ENCODE measurements at places on chromosomes 6 and 20.

DNA sequence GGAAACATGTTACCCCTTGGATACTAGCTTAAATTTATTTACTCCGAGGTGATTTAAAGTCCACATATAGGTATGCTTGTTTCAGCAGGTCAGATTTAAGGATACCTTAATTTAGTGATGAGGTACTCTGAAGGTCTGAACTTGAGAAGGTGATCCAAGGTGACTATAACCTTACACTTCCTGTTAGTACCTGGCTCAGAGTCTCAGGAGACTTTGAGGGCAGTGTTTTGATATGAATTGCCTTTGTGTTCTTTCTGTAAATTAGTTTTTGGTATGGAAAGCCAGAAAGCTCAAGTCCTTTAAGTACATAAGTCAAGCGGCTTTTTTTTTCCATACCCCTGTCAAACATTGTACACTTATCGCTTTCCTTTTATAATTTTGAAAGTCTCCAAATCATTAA is 489.0 kb downstream of the CDKAL1 start:
- DNase-seq, result no peak

DNA sequence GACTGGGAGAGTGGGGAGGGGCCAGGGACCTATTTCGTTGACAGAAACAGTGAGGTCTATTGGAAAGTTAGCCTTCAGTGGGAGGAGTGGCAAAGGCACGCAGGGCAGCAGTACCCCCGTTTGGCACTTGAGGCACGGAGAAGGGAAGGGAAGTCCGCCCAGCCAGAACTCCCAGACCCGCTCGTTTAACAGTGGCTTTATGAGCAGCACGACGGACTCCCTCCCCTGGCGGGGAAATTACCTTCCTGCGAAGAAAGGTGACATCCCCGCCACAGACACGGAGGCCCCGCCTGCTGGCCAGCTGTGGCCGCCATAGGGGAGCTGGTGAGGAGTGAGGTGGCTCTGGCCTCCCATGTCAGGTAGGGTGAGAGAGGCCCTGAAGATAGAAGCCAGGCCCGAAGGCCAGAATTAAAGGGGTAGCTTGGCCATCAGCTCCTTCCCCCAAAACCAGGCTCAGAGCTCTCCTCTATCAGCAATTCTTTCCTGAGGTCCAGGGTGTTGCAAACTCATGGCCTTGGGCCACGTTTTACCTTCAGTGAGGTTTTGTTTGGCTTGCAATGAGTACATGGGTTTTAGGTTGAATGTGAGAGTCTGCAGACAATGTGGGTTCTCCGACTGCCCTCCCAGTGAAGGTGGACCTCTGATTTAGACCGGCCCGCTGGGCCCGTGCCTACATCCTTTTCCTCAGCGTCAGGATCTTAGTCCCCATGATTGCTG is 123.7 kb downstream of the MRPL14 start:
- no peak for DNase-seq

DNA sequence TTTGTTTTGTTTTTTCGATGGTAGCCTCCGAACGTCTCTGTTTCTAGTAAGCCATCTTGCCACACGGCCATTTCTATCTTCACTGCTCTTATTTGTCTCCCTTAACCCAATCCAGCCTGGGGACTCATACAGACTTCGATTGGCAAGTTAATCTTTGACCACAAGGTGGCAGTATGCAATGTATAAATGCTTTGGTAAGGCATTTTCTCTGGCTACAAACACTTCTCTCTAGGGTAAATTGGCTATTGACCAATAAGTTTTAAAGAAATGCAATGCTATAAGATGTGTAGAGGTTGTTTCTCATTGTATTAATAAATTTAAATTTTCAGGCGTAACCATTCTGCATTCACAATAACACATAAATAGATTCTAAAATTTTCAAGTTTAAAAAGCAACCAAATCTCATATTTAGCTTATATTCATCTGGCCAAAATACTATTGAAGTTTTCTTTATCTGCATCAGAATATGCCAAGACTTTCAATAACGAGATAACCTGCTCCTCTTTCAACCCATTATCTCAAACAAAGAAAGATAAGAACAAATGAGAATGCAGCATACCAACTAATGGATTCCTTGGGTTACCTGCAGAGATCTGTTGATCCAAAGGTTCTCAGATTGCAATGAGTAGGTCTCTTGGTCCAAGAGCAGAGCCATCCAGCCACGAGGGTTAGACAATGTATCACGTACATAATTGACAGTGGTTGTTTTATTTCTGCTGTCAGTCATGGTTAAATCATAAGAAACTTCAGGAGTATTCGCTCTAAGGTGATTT is 231.9 kb downstream of the PKHD1 start:
- DNase-seq, result no peak

GRCh38 chr6:53426667-53427270 is 78.0 kb upstream of the ELOVL5 start:
- DNase-seq, result no peak

All from right forelimb (tissue), 1 donor.